ENCODE measurements at places on chromosomes 3 and 15.

GRCh38 chr3:109127553-109127952, 9.0 kb upstream of the C3orf85 start:
- DNase-seq = no peak

- DNase-seq = no peak
Observed at GRCh38 chr3:139198929-139199328, 144.9 kb upstream of the MRPS22 start.

DNA sequence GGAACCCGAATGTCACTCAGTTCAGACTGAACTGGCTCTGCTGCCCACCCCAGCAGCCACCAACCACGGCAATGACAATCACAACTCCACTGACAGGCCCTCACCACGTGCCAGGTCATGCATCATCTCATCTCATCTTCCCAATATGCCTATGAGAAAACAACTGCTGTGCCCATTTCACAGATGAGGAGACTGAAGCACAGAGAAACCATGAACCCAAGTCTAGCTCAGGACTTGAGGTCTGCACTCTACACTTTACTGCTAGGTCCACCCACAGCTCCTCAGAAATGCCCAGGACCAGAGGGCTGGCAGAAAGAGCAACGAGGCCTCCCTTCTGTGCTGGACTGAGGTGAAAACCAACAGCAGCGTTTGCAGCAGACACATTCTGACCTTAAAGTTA, 99.2 kb upstream of the LINGO1 start:
- no peak for DNase-seq

DNA sequence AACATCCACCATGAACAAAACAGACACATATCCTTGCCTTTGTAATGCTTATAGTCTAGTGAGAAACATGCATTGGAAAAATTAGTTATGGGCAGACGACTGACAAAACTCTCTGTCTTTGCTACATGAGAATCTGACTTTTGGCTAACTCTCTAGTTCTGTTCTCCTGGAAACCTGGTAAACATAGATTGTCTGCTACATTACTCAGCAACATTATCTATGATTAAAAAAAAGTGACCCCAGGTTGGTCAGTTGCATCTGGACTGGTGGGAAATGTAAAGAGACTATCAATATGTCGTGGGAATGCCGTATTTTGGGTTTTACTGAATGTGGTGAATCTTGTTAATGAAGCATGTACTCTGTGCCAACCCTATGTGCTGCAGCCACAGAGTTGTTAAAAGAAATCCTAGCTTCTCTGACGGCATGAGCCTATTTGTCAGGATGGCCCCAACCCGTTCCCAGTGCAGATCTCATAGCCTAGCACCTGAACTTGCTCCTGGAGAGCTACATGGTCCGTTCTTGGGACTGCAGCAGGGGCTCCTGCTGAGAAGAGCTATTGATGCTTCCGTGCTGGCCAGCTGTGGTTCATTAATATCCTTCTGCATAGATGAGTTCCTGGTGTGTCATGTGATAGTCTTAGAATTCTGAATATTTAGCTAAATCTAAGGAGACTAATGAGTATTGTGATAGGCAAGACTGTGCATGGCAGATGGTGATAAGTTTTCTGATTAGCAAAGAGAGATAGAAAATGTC, 311.7 kb upstream of the ZNF717 start:
- DNase-seq = no peak

Data from stimulated activated CD4-positive, alpha-beta T cell treated with anti-CD3 and anti-CD28 coated beads, Interleukin-15, amount 100 ng/mL, for 1 hour (primary cell).